ENCODE measurements at places on chromosomes 3 and 15. TPM values are rescaled to one million over a fixed set of nuclear protein-coding genes. Genes with fewer than 3 reads are reported as not detected.

The TRMT10C gene
- total RNA-seq = 28.0 TPM

The SLITRK3 gene
- 3.1 TPM for total RNA-seq

The KLHL40 gene
- 0.19 TPM for total RNA-seq

DNA sequence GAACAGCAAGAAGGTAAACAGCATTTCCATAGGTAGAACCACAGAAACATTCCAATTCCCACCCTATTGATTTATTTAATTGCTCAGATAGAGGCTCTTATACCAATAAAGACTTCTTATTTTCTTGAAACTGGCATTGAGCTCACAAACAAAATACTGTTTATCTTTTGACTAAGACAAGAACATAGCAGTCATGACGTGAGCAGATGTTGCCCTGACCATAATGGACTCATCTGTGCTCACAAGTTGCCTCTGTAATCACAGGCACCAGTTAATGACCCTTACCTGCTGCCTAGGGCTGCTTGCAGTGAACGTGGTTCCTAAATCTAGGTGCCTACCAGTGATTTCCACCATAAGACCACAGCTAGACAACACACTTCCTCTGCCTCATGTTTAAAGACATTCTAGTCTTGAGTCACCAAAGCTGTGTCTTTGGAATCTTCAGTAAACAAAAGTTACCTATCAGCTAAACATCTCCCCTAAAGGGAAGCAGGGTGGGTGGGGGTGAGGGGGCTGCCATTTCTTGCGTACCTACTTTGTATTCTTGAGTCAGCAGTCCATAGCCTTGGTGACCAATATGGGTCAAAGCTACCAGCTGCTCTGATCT, 2.1 kb downstream of the FYCO1 start:
- no peak overlapping the region for H3K4me3 ChIP-seq
- H3K36me3 ChIP-seq = no peaks in the 10 kb centered on the region
- peak overlapping the region; percentile 97 for H3K27ac ChIP-seq
- H3K4me1 ChIP-seq = peaks cover 43% of the 10 kb centered on the region
- H3K27me3 ChIP-seq = no peaks in the 10 kb centered on the region
- DNase-seq = no peak

- H3K36me3 ChIP-seq = no peaks in the 10 kb centered on the region
- no peak overlapping the region for H3K4me3 ChIP-seq
- DNase-seq = peak; percentile 21
- no peak overlapping the region for H3K27ac ChIP-seq
These were observed 77.1 kb downstream of the CORO2B start for GRCh38 chr15:68655686-68656437.

- no peaks in the 10 kb centered on the region for H3K27me3 ChIP-seq
- DNase-seq = no peak
- no peaks in the 10 kb centered on the region for H3K4me1 ChIP-seq
These were observed 38.8 kb downstream of the FAM240A start for GRCh38 chr3:46651084-46651483.

DNA sequence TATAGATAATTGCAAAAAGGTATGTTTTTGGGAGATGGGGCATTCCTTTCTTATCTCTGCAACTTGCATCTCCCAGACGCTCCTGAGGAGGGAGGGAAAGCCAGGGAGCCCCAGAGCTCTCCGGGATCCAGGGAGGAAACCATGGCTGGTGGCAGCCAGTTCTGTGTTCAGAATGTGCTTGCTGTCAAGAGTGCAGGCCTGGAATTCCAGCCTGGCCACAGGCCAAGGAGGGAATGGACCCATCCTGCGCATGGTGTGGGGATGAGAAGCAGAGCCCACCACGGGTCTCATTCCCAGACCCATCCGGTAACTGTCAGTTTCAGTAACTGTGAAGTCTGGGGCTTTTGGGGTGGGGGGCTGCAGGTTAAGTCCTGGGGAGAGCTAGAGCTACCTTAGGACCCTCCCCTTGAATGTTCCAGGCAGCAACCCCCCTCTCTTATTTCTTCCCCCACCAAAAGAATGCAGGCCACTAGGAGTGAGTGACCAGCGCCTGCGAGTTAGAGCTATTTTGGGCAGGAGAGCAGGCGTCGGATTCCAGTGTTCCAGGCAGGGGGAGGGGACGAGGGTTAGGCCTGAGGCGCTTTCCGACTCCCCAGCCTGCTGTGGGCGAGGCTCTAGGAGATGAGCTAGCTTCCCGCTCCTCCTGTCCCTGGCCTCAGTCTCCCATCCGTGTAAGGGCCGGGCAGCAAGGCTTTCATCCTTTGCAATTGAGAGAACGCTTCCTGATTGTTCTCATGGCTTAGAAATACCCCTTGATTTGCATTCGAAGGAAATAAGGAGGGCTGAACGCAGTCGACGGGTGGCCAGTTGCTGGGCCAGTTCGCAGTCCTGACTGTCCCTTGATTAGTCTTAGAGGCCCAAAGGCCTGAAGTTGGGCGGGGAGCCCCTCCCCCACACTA, 781 bp upstream of the DAG1 start:
- H3K27ac ChIP-seq = peak overlapping the region; percentile 74
- peak overlapping the region; percentile 85 for H3K4me3 ChIP-seq
- H3K4me1 ChIP-seq = peaks cover 22% of the 10 kb centered on the region
- no peaks in the 10 kb centered on the region for H3K27me3 ChIP-seq
- peak; percentile 73 for DNase-seq
- H3K36me3 ChIP-seq = no peaks in the 10 kb centered on the region

GRCh38 chr3:143119974-143120715, 574 bp downstream of the CHST2 start:
- H3K4me1 ChIP-seq = peaks cover 6% of the 10 kb centered on the region
- H3K36me3 ChIP-seq = no peaks in the 10 kb centered on the region
- peak; percentile 35 for DNase-seq
- H3K4me3 ChIP-seq = peak overlapping the region; percentile 63

The MUC20 gene
- 5.5 TPM for total RNA-seq

The INSYN1 gene
- 0.68 TPM for total RNA-seq

DNA sequence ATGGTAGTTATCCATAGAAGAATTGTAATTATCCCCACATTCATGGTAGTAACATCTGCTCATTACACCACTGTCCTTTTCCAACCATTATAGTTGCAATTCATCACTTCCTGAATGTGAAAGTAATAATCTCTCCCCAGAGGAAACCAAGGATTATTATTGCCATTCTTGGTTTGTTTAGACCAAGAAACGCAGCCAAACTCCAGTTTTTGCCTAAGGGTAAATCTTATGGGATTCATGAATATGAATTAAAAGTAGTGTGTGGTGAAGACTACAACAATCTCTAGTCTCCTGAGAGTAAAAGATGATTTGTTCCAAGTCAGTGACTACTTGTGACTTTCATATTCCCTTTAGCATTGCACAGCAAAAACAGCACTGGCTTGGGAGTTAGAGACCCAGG, 45.7 kb upstream of the ABI3BP start:
- no peak overlapping the region for H3K27ac ChIP-seq
- no peak for DNase-seq
- H3K27me3 ChIP-seq = no peaks in the 10 kb centered on the region
- H3K4me3 ChIP-seq = no peak overlapping the region
- H3K4me1 ChIP-seq = no peaks in the 10 kb centered on the region
- no peaks in the 10 kb centered on the region for H3K36me3 ChIP-seq

GRCh38 chr15:39433376-39433775, 147.5 kb upstream of the THBS1 start:
- no peaks in the 10 kb centered on the region for H3K4me1 ChIP-seq
- DNase-seq = no peak
- H3K4me3 ChIP-seq = no peak overlapping the region
- no peaks in the 10 kb centered on the region for H3K36me3 ChIP-seq
- no peak overlapping the region for H3K27ac ChIP-seq

- no peak for DNase-seq
- no peaks in the 10 kb centered on the region for H3K4me1 ChIP-seq
- H3K36me3 ChIP-seq = no peaks in the 10 kb centered on the region
- H3K27ac ChIP-seq = no peak overlapping the region
These were observed 108.8 kb downstream of the DLG1 start for GRCh38 chr3:197189623-197190022.

- no peaks in the 10 kb centered on the region for H3K27me3 ChIP-seq
- H3K4me3 ChIP-seq = no peak overlapping the region
- no peak for DNase-seq
- no peaks in the 10 kb centered on the region for H3K36me3 ChIP-seq
These were observed 50.6 kb upstream of the ULK4 start for GRCh38 chr3:42012383-42012934.

The DUOXA1 gene
- total RNA-seq = not detected

The COLQ gene
- total RNA-seq = 1.2 TPM

The ETV5 gene
- 11.1 TPM for total RNA-seq

GRCh38 chr3:37660782-37661181, 200.9 kb upstream of the CTDSPL start:
- H3K27ac ChIP-seq = no peak overlapping the region
- H3K27me3 ChIP-seq = no peaks in the 10 kb centered on the region
- H3K4me3 ChIP-seq = no peak overlapping the region
- H3K36me3 ChIP-seq = no peaks in the 10 kb centered on the region
- DNase-seq = no peak
- H3K4me1 ChIP-seq = no peaks in the 10 kb centered on the region
